ENCODE measurements at places on chromosomes 5 and 9. TPM values are rescaled to one million over a fixed set of nuclear protein-coding genes. Genes with fewer than 3 reads are reported as not detected.

NMUR2 gene
- total RNA-seq = 0.10 TPM

SLC34A1 gene
- not detected for total RNA-seq

GRPEL2 gene
- 8.1 TPM for total RNA-seq

EXD3 gene
- total RNA-seq = 5.6 TPM

ACTBL2 gene
- total RNA-seq = 0.07 TPM

CENPH gene
- total RNA-seq = 31.0 TPM

APBA1 gene
- total RNA-seq = 0.16 TPM

KLF4 gene
- 33.7 TPM for total RNA-seq

CARD6 gene
- 2.9 TPM for total RNA-seq
